ENCODE measurements at places on chromosomes 2 and 18.

DNA sequence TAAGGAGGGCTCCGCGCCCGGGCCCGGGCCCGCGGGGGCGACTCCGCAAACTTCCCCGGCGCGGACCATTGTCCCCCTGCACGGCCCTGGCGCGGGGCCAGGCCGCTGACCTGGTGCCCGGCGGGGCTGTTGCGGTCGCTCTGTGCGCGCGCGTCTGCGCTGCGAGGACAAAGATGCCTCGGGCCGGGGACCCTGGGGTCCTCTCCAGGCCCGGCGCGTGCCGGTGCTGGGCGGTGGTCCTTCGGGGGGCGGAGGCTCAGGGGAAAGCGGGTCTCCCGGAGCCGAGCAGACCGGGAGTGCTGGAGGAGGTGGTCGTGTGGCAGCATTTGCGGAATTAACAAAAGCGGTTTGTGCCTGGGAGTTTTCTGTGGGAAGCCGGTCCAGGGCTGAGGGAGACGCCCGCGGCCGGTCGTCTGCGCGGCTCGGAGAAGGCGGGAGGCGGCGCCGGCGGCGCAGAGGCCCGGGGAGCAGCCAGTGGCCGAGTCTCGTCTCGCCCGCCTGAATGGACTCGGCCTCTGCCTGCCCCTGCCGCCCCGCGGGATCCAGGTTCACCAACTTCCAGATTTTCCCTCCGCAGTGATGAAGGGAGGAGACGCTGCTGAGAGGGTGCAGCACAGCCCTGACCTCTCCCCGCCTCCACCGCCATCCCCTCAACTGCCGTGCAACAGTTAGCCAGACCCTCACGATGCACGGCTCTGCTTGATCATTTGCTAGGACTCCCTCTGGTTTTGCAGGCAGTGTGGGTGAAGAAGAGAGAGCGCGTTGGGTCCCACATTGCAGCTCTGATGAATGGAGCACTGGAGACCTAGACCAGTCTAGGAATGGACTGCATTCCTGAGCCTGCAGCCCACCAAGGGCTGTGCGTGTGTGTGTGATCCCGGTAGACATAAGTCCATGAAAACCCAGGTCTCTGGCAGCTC lies 705 bp downstream of the EFR3B start:
- DNase-seq = no peak

DNA sequence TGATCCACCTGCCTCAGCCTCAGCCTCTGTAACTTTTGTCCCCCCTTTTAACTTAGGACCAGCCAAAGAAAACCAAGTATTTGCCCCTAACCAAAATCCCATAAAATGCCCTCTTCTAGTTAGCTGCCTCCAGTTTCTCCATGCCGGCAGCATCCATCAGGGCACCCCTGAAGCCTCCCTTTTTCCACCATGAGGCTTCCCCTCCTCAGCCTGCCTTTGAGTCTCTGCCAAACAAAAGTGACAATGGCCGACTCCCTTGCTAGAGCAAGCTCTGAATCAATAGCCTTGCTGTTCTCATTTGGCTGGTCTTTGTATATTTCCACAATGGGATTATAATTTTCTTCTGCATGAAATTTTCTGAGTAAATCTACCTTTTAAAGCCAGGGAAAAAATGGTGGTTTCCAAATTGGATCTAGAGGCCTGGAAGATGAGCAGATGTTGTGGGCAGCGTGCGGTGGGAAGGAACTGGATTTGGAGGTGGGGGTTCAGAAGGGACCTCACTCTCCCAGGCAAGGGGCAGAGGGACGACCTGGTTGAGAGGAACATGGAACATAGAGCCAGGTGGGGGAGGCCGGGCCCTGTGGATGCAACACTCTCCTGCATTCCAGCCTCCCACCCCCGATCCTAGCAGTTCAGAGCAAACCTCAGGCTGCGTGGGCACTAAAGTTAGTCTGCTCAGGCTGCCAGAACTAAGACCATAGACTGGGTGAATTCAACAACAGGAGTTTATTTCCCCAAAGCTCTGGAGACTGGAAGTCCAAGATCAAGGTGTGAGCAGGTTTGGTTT lies 80.6 kb downstream of the HS6ST1 start:
- no peak for DNase-seq

DNA sequence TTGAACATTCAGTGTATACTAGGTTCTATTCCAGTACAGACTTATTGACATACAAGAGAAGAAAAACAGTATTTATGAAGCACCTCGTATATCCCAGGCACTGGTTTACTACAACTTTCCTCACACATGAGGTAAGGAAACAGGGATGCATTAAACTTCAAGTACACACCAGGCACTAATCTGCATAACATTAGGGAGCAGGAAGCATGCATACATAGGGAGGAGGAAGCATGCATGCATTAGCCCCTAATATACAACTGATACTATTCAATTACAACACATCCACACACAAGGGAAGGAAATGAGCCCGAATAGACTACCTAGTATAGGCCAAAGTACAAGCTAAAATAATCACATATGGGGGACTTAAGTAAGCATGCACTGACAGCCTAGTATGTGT lies 525.3 kb downstream of the SUCLG1 start:
- no peak for DNase-seq

GRCh38 chr2:73979686-73980085 lies 5.0 kb upstream of the TET3 start:
- peak; percentile 72 for DNase-seq

DNA sequence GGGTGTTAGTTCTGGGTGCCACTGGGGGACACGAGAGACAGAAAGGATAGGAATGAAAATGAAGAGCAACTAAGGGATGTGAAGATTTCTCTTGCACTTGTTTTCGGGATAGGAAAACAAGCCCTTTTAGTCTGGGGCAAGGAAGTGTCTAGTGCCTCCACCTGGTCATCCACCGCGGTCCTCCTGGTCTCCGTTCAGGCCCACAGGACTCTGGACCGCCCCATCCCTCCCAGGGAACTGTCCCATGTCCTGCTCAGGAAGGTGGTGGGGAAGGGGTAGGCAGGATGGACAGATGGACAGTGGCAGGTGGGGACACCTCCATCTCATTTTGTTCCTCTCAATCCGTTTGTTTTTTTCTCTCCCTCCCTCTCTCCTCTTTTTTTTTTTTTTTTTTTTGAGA lies 45.9 kb downstream of the AGAP1 start:
- DNase-seq = no peak

Measured in A172 (cell line).